Osteoblast (primary cell): ENCODE measurements at places on chromosomes 13 and 19. TPM values are rescaled to one million over a fixed set of nuclear protein-coding genes. Genes with fewer than 3 reads are reported as not detected.

LGALS14 gene
- total RNA-seq = not detected in 2 replicates

DNA sequence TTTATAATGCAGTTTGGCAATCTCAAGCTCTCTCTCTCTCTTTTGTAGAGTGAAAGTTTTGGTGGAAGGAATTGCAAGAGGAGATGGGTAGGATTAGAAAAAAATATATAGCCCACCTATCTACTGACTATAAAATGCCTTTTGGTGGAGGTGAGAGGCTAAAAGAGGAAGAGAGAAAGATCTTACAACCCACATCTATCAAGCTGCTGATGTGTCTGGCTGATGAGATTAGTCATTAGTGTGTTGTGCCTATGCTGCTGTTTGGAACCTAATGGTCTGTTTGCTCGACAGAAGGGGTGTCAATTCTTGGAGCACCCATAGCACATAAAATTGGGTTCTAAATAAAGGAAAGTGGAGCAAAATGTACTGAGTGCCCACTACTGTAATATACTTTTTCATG is 411.0 kb downstream of the HS6ST3 start:
- DNase-seq = no peak

DNA sequence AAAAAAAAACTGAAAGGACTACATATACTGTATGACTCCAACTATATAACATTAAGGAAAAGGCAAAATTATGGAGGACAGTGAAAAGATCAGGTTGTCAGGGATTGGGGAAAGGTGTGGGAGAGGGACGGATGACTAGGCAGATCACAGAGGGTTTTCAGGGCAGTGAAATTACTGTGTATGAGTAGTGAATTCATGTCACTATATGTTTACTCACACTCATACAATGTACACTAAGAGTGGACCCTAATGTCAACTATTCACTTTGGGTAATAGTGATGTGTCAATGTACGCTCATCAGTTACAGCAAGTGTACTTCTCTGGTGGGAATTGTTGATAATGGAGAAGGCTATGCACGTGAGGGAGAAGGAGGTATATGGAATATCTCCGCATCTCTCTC is 144.3 kb downstream of the ITGBL1 start:
- DNase-seq = no peak

DNA sequence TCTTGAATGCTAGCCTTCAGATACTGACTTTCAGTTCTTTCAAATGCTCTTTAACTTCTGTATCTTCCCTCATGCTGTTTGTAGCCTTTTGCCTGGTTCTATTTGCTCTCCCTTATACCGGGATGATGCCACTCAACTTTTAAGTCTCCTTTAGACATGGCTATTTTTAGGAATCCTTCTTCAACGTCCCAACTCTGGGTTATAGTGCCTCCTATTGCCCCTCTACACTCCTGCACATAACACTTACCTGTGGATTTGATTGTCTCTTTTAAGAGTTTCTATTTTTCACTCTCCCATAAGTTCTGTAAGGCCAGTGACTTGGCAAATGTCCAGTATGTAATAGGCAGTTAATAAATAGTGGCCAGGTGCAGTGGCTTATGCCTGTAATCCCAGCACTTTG is 343.0 kb downstream of the KLF5 start:
- DNase-seq = no peak

- DNase-seq = no peak
These were observed 41.2 kb downstream of the LATS2 start for GRCh38 chr13:21020176-21020575.

GRCh38 chr19:13117176-13117771 is 734 bp upstream of the TRMT1 start:
- DNase-seq = no peak
